CD4-positive, alpha-beta T cell treated with Interleukin-4 for 1 hour (primary cell): ENCODE measurements at places on chromosomes 3 and 15.

- no peak for DNase-seq
Observed at GRCh38 chr3:82938821-82939328, 1177.4 kb upstream of the GBE1 start.

- no peak for DNase-seq
Observed at GRCh38 chr15:97350813-97351212, 609.7 kb upstream of the ARRDC4 start.

GRCh38 chr3:111850537-111850936 lies 8.5 kb upstream of the PHLDB2 start:
- no peak for DNase-seq

GRCh38 chr3:23809840-23810342 lies 4.1 kb downstream of the UBE2E1 start:
- no peak for DNase-seq

DNA sequence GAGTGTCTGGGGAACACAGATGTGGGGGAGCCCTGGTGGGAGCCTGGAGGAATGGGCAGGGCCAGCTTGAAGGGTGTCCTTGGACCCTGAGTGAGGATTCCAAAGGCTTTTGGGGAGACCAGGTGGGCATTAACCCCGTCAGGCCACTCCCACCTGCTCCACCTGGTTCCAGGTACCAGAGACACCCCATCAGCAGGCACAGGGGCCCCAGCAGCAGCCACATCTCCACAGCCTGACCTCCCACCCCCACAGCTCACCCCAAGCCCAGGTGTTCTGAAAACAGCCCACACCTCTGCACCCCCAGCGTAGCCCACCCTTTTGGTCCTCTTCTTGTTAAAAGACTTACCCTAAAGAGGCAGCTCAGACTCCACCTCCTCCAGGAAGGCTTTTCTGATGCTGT lies 102.1 kb upstream of the PRR20G start:
- no peak for DNase-seq

- peak; percentile 66 for DNase-seq
Observed at GRCh38 chr3:66582721-66583423, 82.0 kb upstream of the LRIG1 start.

DNA sequence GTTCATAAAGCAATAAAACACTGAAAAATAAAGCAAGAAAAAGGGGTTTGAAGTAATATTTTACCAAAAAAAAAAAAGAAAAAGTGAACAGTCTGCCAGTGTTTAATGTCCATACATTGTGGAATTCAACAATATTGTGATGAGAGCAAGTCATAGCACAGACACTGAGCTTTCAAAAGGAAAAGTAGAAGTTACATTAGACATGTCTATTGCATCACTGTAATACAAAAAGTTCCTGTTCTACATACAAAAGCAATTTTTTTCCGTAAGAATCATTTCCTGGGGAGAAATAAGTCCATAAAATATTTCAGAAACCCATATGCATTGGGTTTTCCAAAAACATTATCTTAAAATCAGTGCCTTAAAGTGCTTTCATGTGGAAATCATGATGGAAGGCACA lies 11.8 kb upstream of the HDC start:
- no peak for DNase-seq

DNA sequence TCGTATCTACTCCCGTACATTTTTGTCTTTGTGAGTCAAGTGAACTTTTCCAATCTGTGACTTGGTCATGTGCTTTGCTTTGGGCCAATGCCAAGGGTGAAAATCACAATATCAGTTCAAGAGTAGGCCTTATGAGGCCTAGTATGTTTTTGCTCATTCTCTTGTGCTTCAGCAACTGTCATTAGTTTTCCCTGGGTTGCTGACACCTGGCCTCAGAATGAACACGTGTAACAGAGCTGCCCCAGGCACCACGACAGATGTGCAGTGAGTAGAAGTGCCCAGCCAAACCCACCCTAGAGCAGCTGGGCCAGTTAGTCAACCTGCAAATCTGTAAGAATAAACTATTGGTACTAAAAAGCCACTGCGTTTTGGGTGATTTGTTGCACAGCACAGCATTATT lies 460.3 kb upstream of the WNT5A start:
- DNase-seq: no peak

DNA sequence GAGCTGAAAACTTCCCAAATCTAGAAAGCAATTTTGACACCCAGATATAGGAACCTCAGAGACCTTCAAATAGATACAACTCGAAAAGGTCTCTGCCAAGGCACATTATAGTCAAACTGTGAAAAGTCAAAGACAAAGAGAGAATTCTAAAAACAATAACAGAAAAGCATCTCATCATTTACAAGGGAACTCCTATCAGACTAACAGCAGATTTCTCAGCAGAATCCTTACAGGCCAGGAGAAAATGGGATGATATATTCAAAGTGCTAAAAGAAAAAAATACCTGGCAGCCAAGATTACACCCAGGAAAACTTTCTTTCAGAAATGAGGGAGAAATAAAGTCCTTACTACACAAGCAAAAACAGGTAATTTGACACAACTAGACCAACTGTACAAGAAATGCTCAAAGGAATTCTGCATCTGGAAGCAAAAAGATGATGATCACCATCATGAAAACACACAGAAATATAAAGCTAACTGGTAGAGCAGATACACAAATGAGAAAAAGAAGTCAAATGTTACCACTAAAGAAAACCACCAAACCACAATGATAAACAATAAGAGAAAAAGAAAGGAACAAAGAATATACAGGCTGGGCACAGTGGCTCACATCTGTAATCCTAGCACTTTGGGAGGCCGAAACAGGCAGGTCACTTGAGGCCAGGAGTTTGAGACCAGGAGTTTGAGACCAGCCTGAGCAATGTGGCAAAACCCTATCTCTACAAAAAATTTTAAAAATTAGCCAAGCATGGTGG lies 50.4 kb downstream of the ADAM10 start:
- no peak for DNase-seq

- no peak for DNase-seq
Observed at GRCh38 chr3:13858768-13859520, 20.9 kb downstream of the WNT7A start.

GRCh38 chr3:6491768-6492167 lies 369.1 kb upstream of the GRM7 start:
- DNase-seq: no peak

DNA sequence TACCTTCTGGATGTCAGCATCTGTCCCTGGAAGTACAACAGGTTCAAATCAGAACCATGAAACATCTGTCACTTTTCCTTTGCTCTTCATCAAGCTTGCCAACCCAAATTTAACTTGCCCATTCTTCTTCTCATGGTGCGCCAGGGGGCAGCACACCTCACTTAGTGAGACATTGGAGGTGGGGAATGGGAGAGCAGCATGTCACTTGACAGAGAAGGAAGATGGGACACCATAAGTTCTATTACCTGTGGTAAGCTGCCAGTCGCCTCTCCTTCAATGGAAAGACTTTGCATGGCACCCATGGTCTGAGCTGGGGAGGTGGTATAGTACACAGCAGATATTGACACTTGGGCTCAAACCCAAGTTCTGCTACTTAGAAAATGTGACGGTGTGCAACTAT lies 2.9 kb downstream of the SCN5A start:
- DNase-seq: no peak

- no peak for DNase-seq
Observed at GRCh38 chr15:55872471-55872870, 120.9 kb downstream of the NEDD4 start.

GRCh38 chr15:99433026-99433756 lies 132.6 kb upstream of the MEF2A start:
- DNase-seq: peak; percentile 54

DNA sequence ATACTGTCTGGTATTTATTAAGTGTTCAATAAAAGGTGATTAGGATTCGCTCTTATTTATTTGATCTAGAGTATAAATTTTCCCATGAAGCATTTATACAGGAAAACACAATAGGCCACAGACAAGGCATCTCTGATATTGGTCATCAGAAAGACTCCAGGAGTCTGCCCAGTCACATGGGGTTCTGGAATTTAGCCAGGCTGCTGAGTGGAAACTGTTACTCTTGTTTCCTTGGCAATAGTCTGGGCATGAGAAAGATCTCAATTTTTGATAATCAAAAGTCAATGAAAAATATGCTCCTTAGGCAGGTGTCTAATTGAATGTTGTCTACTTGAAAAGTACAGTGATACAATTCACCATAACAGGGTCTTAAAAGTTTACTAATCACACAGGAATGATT lies 161.2 kb downstream of the FRMD5 start:
- no peak for DNase-seq

GRCh38 chr3:18237251-18238005 lies 187.7 kb downstream of the SATB1 start:
- DNase-seq: no peak

DNA sequence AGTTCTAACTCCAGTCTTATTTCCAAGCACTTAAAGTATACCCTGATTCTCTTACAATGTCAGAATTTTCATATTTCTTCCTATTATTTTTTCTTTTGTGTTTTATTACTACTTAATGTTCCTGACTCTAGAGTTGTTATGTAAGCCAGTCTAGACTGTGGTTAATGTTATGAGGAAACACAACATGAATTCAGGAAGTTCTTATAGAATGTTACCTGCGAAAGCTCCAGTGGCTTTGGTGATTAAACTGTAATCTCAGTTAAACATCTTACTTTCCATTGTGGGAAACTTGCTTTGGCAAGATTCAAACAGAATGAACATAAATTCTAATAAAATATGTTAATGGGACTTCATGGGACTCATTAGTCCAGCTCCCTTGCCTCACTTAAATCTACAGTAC lies 36.6 kb upstream of the CHL1 start:
- no peak for DNase-seq

DNA sequence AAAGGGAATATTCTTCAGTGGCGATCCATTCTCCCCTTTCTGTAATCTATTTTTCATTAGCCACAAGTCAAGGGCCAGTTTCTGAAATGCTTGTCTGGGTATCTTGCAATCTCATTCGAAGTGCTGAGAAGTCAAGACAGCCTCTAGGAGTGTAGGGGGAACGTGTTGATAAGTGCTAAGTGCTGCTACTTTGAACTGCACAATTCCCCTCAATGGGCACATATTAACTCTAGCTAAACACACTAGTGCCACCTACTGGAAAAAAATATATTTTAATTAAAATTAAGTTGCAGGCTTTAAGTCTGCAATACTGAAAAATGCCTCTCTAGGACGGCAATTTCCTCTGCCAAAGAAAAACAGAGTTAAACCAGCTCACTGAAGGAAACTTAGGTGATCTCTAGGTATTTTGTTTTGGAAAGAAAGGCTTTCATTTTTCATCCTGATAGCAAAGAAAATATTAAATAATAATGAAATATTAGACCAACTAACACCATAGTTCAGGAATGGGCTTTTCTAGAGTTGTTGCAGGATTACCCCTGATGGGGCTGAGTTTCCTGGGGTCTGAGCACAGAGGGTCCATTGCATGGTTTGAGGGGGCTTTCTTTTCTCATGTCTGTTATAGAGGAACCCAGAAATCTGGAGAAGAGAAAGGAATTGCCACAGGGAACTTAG lies 181.9 kb upstream of the KBTBD8 start:
- DNase-seq: no peak

GRCh38 chr3:183260167-183260904 lies 7.3 kb downstream of the B3GNT5 start:
- peak; percentile 42 for DNase-seq

GRCh38 chr15:77857419-77857818 lies 220.1 kb downstream of the TBC1D2B start:
- DNase-seq: no peak

- DNase-seq: no peak
Observed at GRCh38 chr15:85151861-85152260, 170.2 kb downstream of the PDE8A start.

DNA sequence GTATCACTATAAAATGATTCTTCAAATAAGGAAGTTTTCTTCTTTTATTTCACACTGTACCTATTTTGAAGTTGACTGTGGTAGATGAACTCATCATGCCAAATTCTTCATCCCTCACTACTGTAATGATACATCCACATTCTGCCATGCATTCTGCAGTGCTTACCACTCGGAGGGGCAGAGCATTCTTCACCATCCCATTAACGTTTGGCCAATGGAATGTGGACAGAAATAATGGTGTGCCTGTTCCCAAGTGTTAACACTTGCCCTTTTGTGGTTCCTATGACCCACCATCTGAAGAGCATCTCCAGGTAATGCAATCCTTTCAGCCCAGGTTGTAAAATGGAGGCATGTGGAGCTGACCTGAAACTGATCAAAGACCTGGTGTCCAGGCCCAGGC lies 18.6 kb downstream of the GOLIM4 start:
- DNase-seq: no peak

DNA sequence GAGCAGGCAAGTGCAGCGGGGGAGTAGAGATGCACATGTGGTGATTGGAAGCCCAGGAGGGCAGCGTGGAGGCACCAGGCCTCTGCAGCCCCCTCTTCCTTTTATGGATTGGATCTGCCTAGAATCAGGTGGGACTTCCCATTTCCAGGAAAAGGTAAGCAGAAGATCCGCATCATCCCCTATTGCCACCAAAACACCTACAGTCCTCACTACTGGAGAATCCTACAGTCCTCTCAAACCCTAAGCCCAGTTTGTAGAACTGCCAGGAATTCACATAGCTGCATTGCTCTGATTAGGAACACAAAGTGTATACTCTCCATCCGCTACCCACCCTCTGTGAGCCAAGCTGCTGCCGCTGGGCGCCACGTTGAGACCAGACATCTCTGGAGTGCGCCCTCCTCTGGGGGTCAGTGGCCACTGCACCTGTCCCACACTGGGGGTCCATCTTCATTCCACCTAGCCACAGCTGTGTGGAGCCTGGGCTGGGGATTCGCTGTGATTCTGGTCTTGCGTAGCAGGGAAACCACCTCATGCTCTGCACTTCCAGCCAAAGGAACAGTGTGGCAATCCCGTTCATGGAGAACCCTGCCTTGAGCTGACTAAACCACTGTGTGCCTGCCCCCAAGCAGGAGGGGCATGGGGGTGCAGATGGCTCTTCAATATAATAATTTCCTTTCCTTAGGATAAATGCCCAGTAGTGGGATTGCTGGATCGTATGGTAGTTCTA lies 88.9 kb upstream of the PTX3 start:
- DNase-seq: no peak

DNA sequence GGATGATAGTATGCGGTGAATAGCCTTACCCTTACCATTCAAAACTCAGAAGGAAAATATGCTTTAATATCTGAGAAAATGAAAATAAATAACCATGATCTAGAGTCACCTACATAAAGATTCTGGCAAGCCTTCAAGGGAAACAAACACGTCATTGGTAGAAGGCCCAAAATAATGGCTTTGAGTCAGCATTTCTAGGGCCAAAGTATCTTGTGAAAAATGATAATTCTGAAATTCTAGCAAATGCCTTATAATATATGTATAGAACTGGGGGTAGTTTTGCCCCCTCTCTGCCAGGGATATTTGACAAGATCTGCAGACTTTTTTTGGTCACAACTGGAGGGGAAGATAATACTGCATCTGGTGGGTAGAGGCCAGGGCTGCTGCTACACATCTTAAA lies 15.4 kb downstream of the PLSCR1 start:
- no peak for DNase-seq

GRCh38 chr3:21540265-21540664 lies 210.7 kb downstream of the ZNF385D start:
- no peak for DNase-seq
